ENCODE measurements at places on chromosomes 2 and 18. TPM values are rescaled to one million over a fixed set of nuclear protein-coding genes. Genes with fewer than 3 reads are reported as not detected.

- no peak for DNase-seq
Observed at GRCh38 chr2:96198921-96199320, 9.7 kb downstream of the STARD7 start.

- no peak for DNase-seq
Observed at GRCh38 chr2:142037744-142038143, 93.1 kb downstream of the LRP1B start.

The RGPD3 gene
- 1.3 TPM for total RNA-seq

GRCh38 chr2:216012133-216012829, 1.1 kb downstream of the MREG start:
- no peak for DNase-seq

DNA sequence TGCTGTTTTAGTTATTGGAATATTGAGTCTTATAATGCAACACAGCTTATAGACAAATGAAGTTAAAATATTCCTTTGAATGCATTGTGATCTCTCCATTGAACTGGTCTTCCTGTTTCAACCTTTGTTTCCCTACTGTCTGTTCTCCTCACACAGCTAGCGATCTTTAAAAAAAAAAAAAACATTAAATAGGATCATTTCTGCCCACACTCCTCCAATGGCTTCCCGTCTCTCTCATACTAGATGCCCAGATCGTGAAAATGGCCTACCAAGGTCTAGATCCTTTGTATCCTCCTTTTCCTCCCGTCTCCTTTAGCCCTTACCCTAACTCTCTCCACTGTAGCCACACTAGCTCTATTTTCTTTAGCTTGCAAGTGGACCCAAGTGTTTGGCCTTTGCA, 2.4 kb downstream of the FAM171B start:
- DNase-seq, result no peak

GRCh38 chr18:48023334-48024008, 93.0 kb upstream of the SMAD2 start:
- no peak for DNase-seq

GRCh38 chr18:39647627-39648534, 2082.3 kb upstream of the CELF4 start:
- no peak for DNase-seq

- no peak for DNase-seq
Observed at GRCh38 chr2:75565472-75566462, 5.0 kb upstream of the EVA1A start.

The REV1 gene
- 72.8 TPM for total RNA-seq

- DNase-seq, result no peak
Observed at GRCh38 chr2:7034303-7034702, 117.1 kb downstream of the RNF144A start.

DNA sequence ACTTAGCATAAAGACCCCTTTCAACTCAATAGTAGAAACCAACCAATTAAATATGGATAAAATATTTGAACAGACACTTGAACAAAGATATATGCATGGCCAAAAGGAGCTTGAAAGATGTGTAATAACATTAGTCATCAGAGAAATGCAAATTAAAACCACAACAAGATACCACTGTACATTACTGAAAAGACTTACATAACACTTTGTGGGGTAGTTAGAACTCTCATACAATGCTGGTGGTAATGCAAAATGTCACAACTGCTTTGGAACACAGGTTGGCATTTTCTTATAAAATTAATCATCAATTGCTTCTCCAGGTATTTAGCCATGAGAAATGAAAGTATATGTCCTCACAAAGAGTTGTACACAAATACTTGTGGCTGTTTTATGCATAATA, 60.7 kb downstream of the TTC27 start:
- DNase-seq, result no peak

The COL4A4 gene
- total RNA-seq, result 1.8 TPM

DNA sequence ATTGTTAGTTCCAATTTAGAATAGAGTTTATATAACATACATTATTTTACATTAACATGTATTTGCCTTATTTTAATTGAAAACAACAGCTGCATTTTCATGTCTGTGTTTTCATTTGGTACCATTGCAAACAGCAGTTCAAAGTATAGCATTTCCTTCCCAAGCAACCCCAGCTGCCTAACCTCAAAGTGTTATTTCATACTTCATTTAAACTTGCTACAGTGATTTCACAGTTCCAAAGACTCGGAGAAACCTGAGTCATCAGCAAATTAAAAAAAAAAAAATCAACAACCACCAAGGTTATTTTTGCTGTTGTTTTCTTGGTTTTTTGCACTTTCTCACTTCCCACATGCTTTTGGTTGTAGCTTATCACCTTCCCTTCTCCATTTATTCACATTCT, 236.5 kb upstream of the SPHKAP start:
- DNase-seq, result no peak

The SMAD7 gene
- 28.8 TPM for total RNA-seq

Data from dorsolateral prefrontal cortex (tissue), 122 donors.